ENCODE measurements at places on chromosomes 7 and 10.
A peak's percentile ranks its signal among the peaks of the same experiment; 100 is the strongest.

- no peak for DNase-seq
These were observed 188.4 kb upstream of the COL1A2 start for GRCh38 chr7:94206295-94206694.

DNA sequence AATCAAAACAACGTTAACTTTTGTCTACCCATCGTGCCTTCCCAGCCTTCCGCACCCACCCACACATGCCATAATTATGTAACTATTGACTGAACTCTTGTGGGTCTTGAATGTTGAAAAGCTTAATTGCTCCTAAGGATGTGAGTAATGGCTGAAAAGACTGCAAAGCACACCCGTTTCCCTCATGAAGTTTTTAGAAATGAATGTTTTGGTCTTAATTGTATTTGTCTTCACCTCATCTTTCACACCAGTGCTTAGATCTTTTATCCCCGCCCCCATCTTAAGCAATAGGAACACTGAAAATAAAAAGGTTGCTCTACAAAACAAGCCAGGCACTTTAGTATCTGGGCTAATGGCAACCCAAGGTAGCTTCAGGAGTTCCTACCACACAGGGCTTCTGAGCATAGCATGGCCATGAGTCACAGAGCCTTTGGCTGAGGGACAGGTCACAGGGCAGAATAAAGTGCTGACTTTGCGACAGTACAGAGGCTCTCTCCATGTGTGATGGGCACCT lies 690.5 kb downstream of the PARD3 start:
- DNase-seq, result peak; percentile 67

- DNase-seq, result no peak
These were observed 191.1 kb upstream of the TCF7L2 start for GRCh38 chr10:112758961-112759360.

- no peak for DNase-seq
These were observed 349.7 kb upstream of the MBL2 start for GRCh38 chr10:53122281-53122680.

GRCh38 chr7:27947586-27948278 lies 207.8 kb downstream of the TAX1BP1 start:
- no peak for DNase-seq

DNA sequence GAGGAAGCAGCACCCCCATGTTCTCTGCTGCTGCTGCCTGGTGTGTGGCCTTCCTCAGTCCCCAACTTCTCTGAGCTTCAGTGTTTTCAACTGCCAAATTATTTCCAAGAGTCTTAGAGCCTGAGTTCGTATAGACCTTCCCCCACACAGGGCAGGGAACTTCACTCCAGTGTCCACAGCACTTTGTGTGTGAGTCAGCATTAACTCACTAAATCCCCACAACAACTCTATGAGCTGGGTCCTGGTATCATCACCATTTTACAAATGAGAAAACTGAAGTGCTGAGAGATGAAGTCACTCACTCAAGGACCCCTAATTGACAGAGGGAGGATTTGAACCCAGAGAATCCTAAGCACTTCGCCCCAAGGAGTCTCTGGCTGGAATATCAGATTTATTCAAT lies 48.3 kb downstream of the ADCYAP1R1 start:
- DNase-seq, result no peak

- no peak for DNase-seq
These were observed 119.2 kb downstream of the DPP6 start for GRCh38 chr7:154171422-154171821.

DNA sequence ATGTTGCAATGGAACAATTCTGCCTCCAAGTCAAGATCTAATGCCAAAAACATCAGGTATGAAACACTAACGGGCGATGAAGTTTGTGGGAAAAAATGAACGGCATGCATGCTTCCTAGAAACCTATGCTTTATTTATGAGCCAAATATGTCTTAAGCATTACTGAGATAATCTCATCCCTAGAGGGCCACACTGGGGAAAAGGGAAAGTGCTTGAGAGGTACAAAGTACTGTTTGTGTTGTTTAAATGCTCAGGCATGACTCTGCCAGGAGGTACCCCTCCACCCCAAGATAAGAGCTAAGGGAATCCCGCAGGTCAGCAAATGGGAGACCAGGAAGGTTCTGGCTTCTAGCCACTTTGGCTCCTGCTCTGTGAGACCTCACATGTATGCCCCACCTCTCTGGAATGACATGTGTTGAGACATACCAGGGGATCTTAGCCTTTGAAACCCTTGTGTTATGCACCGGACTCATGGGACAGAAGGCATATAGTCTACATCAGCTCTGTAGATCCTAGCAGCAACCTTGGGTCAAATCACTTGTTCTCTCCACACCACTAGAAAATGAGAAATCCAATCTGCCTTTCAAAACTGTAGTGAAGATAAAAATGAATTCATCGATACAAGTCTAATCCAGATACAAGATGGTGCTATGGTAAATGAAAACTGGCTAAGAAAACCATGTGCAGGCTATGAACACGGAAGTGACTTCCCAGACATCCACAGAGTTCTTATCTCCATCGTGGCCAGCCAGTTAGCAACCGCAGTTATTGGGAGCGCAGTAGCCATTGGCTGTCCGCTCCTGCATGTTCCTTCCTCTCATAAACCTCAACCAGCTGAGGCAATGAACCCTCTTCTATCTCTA lies 61.0 kb downstream of the CREB3L2 start:
- DNase-seq, result no peak

Data from dermis blood vessel endothelial cell (primary cell).